Stimulated activated CD4-positive, alpha-beta T cell treated with anti-CD3 and anti-CD28 coated beads, Interleukin-1b, Interleukin-23, amount 100 ng/mL, for 4 hours (primary cell): ENCODE measurements at places on chromosomes 5 and 9.

- no peak for DNase-seq
These were observed 8.4 kb downstream of the TRPC7 start for GRCh38 chr5:136356747-136357469.

DNA sequence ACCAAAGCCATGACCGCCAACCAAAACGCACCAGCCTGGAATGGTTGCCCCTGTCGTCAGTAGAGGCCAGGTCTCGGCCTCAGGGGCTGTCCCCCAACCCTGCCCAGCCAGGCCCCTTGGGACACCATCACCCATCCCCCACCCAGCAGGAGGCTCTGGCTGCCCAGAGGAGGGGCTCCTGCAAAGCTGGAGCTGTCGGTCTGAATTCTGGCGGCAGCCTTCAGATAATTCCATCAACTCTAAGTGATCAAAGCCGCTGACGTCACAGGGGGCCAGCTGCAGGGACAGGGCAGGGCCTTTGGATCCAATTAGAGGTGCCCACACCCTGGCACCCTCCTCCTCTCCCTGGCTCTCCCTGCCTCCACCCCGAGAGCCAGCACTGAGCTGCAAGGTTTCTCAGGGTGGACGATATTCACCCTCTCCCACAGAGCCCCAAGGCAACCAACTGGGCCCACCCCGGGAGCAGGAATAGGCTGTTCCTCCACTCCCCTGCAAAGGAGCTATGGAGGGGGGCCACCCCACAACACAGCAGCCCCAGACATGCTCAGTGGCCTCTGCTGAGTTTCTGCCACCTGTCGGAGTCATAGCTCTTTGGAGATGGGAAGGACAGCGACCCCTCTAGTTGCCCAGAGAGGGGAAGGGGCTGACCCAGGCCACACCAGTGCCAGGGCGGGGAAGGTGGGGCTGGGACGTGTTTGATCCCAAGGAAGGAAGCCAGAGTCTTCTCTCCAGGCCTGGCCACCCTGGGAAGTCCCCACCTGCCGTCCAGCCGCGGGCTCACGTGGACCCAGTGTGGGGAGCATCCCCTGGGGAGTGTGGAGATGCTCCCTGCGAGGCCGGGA is 78.4 kb downstream of the NTNG2 start:
- no peak for DNase-seq

- DNase-seq, result peak; percentile 61
These were observed 1.9 kb upstream of the SQSTM1 start for GRCh38 chr5:179818746-179819295.

- DNase-seq, result no peak
These were observed 47.3 kb downstream of the FSTL4 start for GRCh38 chr5:133564921-133565565.

- DNase-seq, result no peak
These were observed 9.8 kb downstream of the RNF183 start for GRCh38 chr9:113293285-113293878.

- no peak for DNase-seq
These were observed 662.1 kb downstream of the TLE4 start for GRCh38 chr9:80233906-80234305.

- no peak for DNase-seq
These were observed 79.7 kb upstream of the ICE1 start for GRCh38 chr5:5342784-5343183.

- DNase-seq, result no peak
These were observed 226.6 kb downstream of the SNX18 start for GRCh38 chr5:54743997-54744788.

DNA sequence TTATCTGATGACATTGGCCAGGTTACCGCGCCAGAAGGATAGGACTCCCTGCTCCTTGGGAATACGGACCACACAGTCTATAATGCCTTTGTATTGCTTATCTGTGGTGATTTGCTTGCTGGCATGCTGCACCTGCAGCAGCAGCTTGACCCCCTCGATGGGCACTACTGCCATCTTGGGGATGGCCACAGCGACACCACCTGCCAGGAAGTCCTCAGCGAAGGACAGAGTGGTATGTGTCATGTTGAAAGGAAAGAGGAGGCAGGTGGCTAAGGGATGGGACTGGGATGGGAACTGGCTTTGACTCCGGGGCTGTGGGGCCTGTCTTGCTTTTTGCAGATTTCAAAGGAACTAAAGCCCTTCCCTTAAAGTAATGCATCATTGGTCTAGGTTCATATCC is 50.3 kb upstream of the ACO1 start:
- DNase-seq, result no peak

DNA sequence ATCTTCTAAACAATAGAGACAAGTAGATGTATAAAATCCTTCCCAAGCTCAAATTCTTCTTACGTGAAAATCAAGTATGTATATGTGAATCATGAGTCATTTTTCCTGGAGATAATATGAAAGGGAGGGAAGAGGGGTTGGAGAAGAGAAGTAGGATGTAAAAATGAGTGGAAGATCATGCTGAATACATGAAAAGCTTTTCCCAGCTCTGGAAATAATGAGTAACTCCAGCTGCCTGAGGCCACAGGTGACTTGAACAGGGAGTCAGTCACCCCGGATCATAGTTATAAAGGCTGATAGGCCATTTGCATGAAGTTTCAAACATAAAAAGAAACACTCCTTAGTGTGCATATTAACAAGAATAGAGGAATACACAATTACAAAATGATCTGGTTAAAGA is 486.7 kb downstream of the EFNA5 start:
- DNase-seq, result no peak

GRCh38 chr5:181059297-181060230 is 19.5 kb downstream of the BTNL9 start:
- no peak for DNase-seq

GRCh38 chr9:83281306-83282255 is 218.6 kb upstream of the RASEF start:
- no peak for DNase-seq

DNA sequence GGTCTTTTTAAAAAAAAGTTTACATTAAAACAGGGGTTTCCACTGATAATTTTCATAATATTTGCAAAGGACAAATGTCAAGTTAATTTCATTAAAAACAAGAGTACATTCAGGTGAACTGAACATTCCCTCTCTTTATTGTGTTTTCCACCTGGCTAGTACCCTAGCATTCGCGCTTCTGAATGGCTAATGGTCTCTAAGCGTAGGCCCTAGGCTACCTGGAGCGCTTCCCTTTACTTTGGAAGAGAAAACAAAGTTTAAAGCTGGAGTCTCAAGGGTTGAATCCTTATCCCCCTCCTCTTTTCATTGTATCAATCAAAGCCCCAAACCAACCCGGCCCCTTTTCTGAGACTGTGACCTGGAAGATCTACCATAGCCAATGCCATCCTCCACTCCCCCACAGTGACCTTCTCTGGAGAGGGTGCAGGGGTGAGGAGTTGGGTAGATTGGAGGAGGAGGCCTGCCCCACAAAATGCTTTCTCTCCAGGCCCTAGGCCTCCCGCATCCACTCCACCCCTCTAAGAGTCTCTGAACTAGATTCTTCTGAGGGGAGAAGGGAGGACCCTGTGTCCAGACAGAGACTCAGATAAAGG is 73.3 kb upstream of the TBCA start:
- no peak for DNase-seq

DNA sequence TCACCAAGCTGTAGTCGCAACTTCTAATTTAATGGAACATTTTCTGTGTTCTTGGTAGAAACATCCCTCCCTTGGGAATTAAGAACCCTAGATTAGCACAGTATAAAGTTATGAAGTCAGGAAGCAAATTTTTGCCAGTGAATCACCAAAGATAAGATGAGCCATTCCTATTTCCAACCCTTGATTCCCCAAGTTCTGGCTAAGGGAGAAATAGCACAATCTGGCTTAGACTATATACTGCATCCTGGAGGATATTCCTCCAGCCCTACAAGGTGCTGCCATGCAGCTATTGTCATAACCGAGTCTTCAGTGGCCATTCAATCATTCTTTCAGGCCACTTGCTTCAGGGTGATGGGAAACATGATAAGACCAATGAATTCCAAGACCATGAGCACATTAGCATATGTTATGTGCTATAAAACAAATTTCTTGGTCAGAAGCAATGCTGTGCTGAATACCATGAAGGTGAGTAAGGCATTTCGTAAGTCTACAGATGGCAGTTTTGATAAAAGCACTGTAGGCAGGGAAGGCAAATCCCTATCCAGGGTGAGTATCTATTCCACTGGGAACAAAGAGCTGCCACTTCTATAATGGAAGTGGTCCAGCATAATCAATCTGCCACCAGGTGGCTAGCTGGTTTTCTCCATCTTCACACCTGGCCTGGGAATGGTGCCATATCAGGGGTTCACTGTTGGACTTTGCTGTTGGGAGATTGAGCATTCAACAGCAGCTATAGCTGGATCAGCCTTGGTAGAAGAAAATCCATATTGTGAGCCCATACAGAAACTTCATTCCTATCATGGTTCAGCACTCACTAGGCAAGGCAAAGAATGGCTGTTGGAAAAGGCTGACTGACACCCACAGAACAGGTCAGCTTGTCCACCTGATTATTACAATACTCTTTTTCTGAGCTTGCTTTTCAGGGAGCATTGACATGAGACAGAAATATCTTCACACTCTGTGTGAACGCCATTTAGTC is 19.6 kb upstream of the ARL15 start:
- DNase-seq, result no peak

DNA sequence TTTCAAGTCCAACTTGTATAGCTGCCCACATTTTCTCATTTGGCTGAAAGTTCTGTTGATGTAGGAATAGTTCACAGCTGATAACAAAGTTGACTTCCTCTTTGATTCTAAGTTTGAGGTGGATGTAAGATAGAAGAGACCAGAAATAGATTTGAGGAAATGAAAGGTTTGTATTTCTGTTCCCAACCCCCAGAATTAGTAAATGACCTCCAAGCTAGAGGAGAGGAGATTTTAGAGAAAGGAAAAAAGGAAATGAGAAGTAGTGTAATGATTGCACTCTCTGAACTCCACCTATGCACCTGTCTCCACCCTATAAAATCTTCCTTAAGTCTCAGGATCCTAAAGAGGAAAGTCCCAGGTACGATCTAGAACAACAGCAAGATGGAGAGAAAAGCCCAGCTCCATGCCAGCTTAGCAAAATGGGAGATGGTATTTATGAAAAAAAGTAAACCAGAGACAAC is 130.4 kb upstream of the POC5 start:
- no peak for DNase-seq

- DNase-seq, result no peak
These were observed 108.7 kb downstream of the LIFR start for GRCh38 chr5:38447786-38448185.

DNA sequence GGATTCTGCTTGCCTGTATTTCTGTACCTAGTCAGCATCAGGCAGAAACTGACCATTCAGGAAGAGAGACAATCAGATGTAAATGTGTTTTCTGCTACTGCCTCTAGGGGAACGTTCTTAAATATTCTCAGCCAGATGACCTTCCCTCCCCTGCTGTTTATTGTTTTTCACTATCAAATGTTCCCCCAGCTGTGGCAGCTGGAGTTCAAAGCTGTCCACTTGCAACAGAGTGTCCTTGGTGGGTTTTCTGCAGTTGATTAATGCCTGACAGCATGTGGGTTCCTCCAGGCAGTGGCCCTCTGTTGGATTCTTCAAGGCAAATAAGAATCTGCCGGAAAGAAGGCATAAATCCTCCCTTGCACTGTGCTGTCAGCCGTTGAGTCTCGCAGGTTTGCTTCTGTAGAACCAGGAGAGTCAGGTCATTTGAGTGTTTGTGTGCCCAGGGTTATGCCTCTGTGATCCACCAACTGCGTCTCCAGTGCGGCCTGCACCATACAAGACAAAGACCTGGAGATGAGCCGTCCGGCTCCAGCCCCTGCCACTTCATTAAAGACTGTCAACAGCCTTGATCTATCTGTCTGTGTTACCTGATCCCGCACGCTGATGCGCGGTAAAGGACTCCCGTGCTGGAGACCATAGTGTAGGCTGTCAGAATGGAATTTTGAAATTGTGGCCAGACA is 203.4 kb downstream of the GADD45G start:
- DNase-seq, result no peak

- DNase-seq, result no peak
These were observed 86.0 kb upstream of the FER start for GRCh38 chr5:108661590-108662219.

- DNase-seq, result no peak
These were observed 179.7 kb upstream of the ADAMTSL1 start for GRCh38 chr9:18294229-18294628.

GRCh38 chr9:81855538-81855937 is 72.7 kb upstream of the SPATA31D4 start:
- no peak for DNase-seq

- no peak for DNase-seq
These were observed 91.0 kb downstream of the HSPA4 start for GRCh38 chr5:133142782-133143181.

- DNase-seq, result no peak
These were observed 151.0 kb downstream of the FER start for GRCh38 chr5:108898707-108899106.

- no peak for DNase-seq
These were observed 12.7 kb upstream of the DNAH5 start for GRCh38 chr5:13957032-13957645.

GRCh38 chr5:5886812-5887486 is 464.5 kb downstream of the ICE1 start:
- DNase-seq, result no peak

- no peak for DNase-seq
These were observed 589.1 kb downstream of the ZNF608 start for GRCh38 chr5:124157320-124157719.

DNA sequence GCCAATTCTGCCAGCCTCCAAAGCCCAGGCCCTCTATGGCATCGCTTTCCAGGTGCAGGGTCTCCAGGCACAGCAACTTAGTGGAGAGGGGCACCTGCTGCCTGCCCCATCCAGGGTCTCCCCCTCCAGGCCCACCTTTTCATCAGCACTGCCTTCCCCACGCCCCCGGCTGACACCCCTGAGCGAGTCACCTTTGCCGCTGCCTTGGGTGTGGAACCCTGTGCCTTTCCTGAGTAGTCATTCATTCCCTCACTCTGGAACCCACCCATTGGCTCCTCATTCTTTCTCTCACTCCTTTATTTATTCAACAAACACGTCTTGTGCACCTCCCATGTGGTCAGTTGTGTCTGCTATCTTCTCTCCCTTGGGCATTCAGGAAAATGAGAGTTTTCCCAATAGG is 14.5 kb upstream of the RPL26L1 start:
- DNase-seq, result no peak

- no peak for DNase-seq
These were observed 2.3 kb upstream of the FBXW11 start for GRCh38 chr5:172008689-172009141.

- no peak for DNase-seq
These were observed 30.3 kb upstream of the TEK start for GRCh38 chr9:27078685-27079084.

GRCh38 chr9:23587433-23587832 is 238.6 kb downstream of the ELAVL2 start:
- DNase-seq, result no peak

DNA sequence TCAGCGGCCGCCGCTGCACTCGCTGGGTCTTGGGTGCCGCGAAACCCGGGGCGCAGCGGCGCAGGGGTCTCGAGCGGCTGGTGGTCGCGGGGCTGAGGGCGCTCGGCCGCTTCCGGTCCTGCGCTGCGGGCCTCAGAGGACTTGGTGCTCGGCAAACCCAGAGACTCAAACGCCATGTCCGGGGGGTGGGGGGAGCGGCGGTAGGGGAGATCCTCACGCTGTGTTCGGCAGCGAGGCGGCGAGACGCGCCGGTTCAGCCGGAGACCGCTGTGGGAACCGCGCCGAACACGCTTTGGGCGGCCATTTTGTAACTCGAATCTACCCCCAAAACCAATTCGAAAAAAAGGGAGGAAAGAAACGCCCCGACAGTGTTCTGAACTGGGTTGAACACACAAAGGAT is 317.5 kb upstream of the CDH18 start:
- DNase-seq, result no peak
